ENCODE measurements at places on chromosomes 6 and 20.

- no peak for DNase-seq
Observed at GRCh38 chr20:32474967-32475811, 109.9 kb downstream of the NOL4L start.

DNA sequence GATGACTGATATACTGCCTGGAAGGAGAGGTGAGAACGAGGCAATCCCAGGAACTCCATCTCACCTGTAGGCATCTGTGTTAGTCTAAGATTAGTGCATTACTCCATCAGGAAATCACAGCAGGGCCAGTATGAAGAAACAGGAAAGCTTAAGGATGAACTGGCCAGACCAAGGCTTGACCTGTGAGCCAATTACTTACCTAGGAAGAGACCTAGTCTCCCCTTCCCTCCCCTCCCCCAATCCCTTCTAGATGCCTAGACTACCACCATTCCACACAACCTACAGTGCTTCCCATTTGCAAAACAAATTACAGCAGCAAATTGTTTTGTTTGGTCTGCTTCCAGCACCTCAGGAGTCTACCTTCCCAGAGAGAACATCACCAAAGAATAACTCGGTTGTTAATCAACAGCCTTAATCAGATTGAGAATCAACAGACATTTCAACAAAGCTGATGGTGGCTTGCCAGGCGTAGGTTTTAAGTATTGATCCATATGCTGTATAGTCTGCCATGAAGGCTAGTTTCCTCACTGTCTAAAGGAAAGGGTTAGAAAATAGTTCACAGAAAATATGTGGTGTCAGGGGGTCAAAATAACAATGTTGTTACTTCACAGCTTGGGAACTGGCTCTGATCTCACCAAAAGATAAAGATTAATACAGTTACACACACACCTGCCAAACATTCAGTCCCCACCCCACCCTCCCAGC, 10.1 kb downstream of the PKHD1 start:
- DNase-seq, result no peak

DNA sequence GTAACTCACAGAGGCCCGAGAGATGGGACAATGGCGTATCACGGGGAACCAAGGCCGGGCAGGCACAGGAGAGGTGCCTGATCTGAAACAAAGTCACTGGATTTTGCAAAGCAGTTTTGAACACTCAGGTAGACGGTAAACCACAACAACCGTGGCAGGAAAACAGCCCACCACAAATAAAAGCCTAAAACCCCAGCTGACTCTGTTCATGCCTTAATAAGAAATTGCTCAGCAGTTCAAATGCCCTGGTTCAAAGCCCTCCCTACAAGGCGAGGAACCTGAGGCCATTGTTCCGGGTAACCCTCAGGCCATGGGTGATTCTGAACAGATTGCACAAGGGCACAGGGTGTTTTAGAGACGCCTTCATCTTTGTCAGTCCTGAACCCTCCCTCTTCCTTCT, 114.2 kb downstream of the MAP3K7 start:
- no peak for DNase-seq

DNA sequence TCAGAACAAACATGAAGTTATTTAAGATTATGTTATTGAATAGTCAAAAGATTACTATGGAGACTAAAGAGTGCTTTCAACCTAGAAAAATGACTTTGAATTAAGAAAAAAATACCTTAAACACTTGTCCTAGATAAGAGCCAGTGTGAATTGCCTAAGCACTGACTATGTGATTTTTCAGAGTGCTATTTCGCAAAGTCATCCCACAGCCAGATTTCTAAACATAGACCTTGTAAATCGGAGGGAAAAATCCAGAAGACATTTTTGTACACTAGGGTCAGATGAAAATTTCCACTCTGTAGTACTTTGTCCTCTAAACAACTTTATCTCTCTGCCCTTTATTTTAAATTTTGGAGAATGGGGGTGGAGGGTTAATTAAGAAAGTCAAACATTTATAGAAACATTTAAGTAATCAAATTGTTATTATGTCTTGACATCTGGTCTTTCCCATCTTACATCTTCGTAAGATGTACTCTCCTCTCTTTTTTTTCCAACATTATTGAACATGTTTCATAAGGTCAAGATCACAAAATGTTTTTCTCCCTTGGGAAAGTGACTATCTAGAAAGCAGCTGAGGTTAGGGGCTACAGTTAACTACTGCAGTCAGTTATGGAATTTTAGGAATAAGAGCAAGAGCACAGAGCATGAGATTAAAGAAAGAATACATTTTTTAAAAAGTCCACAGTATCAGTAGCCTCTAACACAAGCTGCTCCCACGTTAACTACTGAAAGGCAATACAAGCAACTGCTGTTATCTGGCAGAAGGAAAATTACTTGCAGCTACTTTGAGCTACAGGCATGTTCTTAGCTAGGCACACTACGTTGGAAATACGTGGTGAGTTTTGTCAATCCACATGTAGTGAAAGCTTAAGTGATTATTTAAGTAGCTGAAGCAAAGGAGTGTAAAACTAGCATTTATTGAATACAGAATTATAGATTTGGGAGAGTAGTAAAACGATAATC, 648.5 kb downstream of the HTR1B start:
- no peak for DNase-seq

- no peak for DNase-seq
Observed at GRCh38 chr6:73030257-73030656, 195.0 kb downstream of the KHDC1L start.

DNA sequence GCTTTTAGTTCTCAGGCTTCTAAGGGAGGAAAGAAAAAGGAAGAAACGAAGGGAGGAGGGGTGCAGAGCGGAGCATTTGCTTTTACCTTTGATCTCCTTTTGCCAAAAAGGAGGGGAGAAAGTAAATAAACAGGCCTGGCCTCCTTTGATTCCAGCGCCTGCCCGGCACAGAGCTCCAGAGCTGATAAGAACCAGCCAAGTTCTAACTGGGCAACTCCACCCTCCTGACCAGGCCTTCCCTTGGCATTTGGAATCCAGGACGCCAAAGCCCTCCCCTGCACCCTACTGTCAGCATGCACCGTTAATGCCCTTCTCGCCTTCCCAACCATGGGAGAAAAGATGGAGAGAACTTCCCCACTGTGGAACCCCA, 120.8 kb upstream of the PTPN1 start:
- no peak for DNase-seq

- DNase-seq, result no peak
Observed at GRCh38 chr6:163828038-163828795, 413.7 kb downstream of the QKI start.

DNA sequence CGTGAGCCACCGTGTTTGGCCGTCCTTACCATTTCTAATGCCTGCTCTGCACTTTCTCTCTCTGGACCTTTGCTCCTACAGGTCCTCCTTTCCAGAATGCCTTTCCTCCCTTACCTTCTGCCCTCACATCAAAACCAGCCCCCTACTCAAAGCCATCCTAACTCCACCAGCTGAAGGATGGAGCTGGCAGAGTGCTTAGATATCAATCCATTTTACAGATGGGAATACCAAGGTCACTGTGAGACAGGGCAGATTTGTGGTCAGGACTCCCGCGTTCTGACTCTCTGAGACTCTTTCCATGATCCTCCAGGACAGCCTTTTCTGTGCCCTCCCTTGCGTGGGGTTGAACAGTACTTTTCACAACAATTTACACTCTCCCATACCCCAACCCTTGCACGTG, 41.7 kb upstream of the SCRT2 start:
- no peak for DNase-seq

- DNase-seq, result no peak
Observed at GRCh38 chr6:33147807-33148666, 44.2 kb downstream of the COL11A2 start.

GRCh38 chr6:37919417-37920157, 100.1 kb downstream of the ZFAND3 start:
- no peak for DNase-seq

DNA sequence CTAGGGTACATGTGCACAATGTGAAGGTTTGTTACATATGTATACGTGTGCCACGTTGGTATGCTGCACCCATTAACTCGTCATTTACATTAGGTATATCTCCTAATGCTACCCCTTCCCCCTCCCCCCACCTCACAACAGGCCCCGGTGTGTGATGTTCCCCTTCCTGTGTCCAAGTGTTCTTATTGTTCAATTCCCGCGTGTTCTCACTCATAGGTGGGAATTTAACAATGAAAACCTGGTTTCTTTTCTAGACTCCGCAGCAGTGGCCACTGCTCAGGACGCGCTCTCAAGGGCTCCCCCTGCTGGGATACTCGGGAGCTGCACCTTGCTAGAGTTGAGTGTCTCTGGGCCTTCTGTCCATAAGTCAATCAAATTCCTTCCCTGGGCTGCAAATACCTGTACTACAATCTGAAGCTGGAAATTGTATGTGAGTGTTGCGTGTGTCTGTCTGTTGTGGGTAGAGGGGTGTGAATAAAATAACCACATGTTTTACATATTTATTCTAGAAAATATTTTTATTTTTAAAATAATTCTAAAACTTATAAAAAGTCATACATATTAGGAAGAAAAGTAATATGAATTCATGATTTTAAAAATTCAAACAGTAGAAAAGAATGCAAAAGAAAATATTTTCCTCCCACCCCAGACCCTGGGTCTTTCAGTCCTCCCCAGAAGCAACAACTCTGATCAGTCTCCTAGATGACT, 8.2 kb upstream of the CEP250 start:
- DNase-seq, result peak; percentile 79

GRCh38 chr20:32231245-32231644, 23.6 kb downstream of the POFUT1 start:
- no peak for DNase-seq

DNA sequence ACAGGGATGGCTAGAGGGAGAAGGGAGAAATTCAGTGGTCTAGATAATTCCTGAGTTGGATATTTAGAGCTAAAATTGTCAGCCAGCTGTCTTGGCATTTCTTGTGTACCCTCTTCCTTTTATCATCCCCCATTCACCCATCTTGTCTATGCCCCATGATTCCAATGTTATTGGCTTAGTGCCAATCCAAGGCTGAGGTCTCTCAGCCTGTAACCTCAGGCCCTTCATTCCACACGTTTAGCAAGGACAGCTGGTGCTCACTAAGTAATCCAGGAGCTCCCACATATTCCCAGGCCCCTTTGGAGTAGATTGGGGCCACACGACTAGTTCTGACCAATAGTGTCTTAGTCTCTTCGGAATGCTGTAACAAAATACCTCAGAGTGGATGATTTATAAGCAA, 112.4 kb upstream of the ATXN1 start:
- DNase-seq, result no peak

GRCh38 chr6:152973916-152974315, 8.9 kb downstream of the FBXO5 start:
- DNase-seq, result no peak

GRCh38 chr20:2292416-2293110, 3.2 kb upstream of the TGM3 start:
- DNase-seq, result no peak

DNA sequence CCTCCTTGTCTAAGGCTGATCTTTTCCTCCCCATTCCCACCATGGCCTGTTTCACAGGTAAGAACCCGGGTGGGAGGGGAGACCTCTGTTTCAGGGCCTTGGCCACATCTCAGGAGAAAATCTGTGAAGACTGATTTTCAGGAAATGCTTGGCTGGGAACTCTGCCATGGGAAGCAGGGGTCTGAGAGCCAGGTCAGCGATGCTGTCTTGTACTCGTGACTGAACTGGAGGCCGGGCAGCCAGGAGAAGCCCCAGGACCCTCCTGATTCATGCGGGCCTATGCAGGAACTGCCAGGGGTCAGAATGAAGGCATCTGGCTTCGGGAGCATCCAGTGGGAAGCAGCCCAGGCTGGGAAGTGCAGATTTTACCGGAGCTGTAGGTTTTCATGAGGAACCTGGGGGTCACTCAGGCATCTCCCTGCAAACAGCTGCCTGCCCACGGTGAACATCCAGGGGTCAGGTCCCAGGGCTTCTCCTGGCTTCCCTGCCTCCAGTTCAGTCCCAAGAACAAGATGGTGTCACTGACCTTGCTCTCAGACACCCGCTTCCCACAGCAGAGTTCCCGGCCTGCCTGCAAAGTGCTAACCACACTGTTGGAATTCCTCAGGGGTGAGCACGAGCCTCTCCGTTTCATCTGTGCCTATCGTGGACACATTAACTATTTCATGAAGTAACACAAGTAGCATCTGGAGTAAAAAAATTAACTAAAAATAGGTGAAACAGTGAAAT, 90.2 kb upstream of the SULF2 start:
- no peak for DNase-seq

DNA sequence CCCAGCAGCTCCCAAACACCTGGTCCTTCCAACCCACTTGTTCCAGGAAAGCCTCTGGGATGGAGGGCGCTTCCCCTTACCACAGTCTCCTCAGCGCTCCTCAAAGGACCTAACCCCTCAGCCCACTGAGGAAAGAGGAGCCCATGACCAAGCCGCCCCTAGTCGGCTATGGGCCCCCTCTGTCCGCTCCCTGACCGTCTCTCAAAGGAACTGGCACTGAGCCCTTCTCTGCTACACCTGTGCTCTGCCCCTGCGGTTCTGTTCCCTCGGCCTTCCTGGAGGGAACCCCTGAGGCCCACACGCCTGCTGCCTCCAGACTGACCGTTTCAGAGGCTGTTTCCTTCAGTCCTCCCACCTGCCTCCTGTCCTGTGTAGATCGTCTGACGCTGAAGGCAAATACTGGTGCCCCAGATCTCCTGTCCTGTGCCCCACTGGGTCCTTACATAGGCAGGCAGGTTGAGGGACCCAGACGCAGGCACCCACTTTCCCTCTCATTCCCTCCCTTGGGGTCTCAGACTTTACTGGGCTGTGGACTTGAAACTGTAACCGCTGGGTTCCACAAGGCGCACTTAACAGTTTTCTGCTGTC, 1.9 kb upstream of the SLC4A11 start:
- no peak for DNase-seq

DNA sequence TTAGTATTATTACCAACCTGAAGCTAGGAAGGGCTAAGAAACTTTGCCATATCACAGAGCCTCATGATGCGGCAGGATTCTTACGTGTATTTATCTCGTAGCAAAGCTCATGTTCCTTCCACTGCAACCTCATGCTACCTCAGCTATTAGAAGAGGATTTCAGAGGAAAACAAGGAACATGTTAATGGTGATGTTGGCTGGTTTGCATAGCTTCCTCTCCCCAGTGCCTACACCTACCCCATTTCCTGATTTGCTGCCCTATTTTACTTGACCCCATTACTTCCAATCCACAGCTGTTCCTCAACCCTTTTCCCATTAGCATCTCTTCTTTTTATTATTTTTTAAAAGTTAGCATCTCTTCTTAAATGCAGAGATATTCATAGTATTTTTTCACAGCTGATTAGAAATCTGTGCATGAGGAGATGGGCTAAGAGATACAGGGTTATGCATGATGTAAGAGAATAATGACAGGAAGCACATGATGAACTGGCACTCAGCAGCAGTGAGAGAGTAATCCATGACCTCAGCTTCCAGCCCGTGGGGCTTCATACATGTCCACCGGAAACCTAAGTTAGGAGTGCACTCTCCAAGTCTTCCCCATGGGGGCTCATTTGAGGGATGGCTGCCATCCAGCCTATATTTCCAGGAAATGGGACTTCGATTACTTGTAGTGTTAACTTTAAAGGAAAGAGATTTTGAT, 106.1 kb upstream of the ASF1A start:
- no peak for DNase-seq

GRCh38 chr6:90286884-90287488, 9.7 kb downstream of the BACH2 start:
- DNase-seq, result peak; percentile 15

DNA sequence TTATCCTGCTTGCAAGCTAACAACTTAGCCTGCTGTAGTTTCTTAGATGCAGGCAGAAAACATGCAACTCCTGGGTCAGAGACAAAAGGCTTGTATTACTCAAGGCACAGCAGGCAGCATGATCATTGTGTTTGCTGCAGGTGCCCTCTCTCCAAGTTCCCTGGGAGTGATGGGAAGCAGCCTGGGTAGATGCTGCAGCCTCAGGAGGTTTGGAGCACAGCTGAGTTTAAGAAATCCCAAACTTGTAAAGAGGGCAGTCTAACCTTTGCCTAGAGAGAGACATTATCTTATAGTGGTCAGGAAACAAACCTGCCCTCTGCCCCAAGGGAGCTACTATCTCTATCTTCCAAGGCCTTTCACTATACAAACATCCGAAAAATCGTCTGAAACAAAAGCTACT, 61.1 kb downstream of the PFDN4 start:
- no peak for DNase-seq

All from NCI-H1694 (cell line).